Endodermal cell (in vitro differentiated cells): ENCODE measurements at places on chromosomes 7 and 10. TPM values are rescaled to one million over a fixed set of nuclear protein-coding genes. Genes with fewer than 3 reads are reported as not detected.

PEX1 gene
- 32.9 to 34.1 TPM (median 34.0 TPM) in 3 replicates for total RNA-seq

RAPGEF5 gene
- total RNA-seq, result 23.2 to 56.9 TPM (median 26.8 TPM) in 3 replicates

ACTL6B gene
- total RNA-seq, result not detected in 3 replicates

CFAP70 gene
- total RNA-seq, result 0.58 to 0.82 TPM (median 0.61 TPM) in 3 replicates

DGKB gene
- total RNA-seq, result 3.3 to 5.2 TPM (median 4.2 TPM) in 3 replicates

DRGX gene
- total RNA-seq, result not detected in 2 replicates

CLRN3 gene
- not detected in 3 replicates for total RNA-seq

- DNase-seq, result no peak
Observed at GRCh38 chr10:15487376-15487775, 116.3 kb upstream of the FAM171A1 start.

DNA sequence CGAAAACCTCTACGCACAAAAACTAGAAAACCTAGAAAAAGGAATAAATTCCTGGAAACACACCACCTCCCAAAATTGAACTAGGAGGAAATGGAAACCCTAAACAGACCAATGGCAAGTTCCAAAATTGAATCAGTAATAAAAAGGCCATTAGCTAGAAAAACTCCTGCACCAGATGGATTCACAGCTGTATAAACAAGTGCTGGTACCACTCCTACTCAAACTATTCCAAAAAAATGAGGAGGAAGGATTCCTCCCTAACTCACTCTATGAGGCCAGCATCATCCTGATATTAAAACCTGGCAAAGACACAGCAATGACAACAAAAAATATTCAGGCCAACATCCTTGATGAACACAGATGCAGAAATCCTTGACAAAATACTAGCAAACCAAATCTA is 228.2 kb downstream of the CHRM2 start:
- DNase-seq, result no peak

GRCh38 chr10:49359349-49360270 is 36.3 kb downstream of the DRGX start:
- peak; percentile 81 for DNase-seq

- DNase-seq, result no peak
Observed at GRCh38 chr10:110650265-110650668, 6.1 kb downstream of the RBM20 start.

DNA sequence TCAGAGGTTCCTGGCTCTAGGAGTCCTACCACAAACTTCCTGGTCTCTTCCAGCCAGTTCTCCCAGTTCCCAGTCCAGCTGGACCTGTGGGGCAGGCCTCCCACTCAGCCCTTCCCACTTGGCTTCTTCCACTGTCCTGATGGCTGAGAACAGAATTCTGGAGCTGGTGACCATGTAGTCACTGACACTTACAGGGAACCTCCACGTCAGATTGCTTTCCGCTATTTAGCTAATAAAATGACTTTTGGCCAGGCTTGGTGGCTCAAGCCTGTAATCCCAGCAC is 63.5 kb upstream of the ZRANB1 start:
- no peak for DNase-seq

DNA sequence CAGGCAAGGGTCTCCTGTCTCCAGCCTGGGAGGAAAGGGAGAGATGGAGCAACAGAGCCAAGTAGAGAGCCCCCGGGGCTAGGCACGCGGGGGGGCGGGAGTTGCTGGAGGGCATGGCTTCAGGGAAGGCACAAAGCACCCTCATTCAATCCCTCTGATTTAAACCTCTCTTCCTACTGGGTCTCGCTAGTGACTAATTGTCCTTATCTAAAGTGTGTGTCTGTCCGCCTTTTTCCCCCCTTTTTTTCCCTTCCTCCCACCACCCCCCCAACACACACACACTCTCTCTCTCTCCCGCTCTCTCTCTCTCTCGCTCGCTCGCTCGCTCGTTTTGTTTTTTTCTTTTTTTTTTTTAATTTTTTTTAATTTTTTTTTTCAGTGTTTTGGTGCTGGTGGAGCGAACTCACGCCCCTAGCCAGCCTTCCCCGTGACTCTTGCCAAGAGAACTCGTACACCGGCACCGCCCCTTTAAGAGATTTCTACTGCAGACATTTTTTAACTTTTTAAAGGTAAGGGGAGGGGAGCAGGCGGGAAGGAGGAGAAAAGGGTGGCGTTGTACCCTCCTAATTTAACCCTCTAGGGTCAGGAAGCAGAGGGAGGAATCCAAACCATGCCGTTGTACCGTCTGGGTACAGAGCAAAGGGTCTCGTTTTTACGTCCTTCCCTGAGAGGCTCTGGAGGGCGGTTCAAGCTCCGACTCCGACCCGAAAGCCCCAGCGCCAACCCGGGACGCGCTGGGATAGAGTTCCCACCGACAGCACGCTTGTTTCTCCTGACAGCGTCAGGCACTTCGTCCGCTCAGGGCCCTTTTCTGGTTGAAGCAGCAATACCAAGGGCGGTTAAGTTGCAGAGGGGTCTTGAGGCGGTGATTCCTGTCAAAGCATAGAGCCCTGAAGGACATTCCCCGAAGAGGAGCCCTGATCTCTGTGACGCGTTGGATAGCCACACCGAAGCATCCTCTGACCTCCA is at the start of gene HPSE2:
Gene HPSE2, minus strand, starts transcription at position 195 of the 969 bp plus-strand sequence.
- DNase-seq, result peak; percentile 83

- DNase-seq, result no peak
Observed at GRCh38 chr10:128429835-128430513, 303.8 kb upstream of the MKI67 start.

DNA sequence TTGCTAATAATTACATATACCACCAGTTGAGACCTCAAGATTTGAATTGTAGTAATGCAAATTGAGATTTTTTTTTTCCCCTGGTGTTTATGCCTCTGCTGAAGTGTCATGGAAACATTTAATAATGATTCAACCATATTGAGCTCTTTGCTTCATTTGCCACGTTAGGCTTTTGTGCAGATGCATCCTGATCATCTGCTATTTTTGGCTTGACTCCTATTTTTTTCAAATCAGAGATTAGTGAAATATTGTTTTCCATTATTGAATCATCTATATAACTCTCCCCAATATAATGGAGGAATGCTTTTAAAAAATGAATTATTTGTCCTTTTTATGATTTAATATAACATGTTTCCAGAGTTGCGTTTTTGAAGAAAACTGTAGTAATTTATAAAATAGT is 115.1 kb downstream of the SRI start:
- no peak for DNase-seq

DNA sequence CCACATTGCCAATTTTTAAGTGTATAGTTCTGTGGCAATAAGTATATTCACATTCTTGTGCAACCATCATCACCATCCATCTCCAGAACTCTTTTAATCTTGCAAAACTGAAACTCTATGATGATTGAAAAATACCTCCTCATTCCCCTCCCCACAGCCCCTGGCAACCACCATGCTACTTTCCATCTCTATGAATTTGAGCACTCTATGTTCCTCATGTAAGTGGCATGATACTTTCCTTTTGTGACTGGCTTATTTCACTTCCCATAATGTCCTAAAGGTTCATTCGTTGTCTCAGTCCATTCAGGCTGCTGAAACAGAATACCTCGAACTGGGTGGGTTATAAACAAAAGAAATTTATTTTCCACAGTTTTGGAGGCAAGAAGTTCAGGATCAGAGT is 23.4 kb upstream of the EGR2 start:
- DNase-seq, result no peak

DNA sequence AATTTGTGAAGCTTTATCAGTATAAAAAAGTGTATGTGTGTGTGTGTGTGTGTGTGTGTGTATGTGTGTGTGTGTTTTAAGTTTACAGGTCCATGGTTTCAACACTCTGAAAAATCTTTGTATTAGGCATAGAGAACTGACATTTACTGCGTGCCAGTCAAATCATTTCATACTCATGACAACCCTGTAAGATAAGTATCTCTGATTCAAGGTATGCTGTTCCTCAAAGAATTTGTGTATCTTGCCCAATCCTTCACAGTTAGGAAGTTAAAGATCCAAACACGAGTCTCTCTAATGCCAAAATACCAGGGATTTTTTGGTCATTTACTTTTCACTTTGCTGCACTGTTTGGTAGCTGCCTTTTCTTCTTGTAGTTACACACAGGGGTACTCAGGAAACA is 1121.3 kb upstream of the AUTS2 start:
- no peak for DNase-seq

GRCh38 chr10:119702583-119702982 is 23.3 kb upstream of the INPP5F start:
- DNase-seq, result no peak

DNA sequence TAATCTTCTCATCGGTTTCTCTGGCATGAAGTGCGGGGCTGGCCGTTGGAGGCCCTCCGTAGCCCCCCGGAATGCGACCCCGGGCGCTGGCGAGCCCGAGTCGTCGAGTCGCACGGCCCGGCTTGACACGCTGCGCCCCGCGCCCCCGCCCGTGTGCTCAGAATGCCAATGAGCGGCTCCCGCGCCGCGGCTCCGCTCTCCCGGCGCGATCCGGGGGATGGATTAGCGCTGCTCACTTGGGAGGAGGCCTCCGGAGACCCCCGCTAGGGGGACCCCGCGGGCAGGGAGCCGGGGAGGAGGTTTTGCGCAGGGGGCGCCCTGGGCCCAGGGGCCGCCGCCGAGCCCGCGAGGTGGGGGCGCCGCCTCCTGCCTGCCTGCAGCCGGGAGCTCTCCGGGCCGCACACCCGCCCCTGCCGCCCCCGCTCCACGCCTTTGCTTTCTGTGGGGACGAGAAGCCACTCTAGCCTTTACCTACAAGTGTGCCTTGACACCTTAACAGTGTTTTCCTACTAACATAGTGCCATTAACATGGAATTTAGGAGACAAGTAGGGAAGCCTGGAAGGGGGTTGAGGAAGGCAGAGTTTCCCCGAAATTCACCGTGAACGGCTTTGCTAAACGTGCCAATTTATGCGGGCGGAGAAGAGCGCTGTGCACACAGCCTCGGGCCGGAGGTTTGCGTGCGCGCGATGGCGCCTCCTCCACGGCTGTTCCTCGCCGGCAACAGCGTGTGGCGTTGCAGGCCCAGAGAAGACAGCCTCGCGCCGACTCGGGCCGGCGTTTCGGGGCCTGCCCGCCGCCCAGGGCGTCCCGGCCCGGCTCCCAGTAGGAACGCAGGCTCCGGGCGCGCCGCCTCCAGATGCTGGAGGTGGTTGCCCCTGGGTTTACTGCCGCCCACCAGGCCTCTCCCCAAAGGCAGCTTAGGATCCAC is 7.1 kb downstream of the SHH start:
- peak; percentile 95 for DNase-seq

DNA sequence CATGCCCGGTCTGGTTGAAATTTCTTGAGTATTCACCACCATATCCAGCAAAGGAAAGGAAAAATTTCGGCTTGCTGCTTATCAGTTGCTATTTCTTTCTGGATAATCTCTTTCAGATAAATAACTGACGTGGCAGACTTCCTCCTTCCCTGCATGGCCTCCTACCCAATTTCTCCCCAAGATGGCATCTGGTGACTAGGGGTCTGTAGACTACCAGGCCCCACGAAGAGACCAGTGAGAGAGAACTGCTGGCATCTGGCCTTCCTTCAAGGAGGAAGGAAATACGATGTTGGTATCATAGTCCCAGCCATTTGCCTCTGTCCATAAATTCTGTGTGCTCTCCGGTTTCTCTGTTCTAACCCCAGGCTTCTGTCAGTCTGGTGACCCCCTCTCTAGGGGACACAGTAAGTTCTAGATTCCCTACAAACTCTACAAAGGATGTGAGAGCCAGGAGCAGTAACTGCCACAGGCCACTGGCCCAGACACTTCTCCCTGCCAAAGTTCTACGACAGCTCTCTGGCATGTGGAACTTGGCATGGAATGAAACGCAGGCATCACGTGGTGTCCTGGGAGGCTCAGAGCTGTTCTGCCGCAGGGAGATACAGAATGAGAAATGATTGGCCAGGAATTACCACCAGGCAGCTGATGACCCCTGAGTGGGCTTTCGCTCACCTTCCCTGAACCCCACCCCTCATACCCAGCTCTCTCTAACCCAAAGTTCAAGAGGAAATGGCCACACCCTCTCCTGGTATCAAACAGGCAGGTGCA is 30.0 kb upstream of the MSRB2 start:
- no peak for DNase-seq

DNA sequence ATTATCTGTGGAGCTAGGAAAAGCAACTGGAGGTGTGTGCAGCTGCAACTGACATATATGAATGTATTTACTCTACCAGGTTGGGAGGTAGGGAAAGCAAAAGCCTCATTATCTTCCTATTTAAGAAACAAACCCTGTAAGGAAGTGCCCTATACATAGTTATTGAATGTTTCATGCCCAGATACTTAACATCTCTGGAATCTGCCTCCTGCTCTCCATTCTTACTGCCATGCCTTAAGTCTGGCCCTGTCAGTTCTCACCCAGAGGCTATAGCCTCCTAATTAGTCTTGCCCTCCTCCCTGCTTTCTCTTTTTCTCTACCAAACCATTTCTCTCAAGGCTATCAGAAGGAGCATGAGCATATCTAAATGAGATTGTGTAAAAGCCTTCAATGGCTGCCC is 542.6 kb upstream of the LRRN3 start:
- no peak for DNase-seq

- DNase-seq, result peak; percentile 30
Observed at GRCh38 chr10:131700506-131700905, 200.3 kb upstream of the PPP2R2D start.

DNA sequence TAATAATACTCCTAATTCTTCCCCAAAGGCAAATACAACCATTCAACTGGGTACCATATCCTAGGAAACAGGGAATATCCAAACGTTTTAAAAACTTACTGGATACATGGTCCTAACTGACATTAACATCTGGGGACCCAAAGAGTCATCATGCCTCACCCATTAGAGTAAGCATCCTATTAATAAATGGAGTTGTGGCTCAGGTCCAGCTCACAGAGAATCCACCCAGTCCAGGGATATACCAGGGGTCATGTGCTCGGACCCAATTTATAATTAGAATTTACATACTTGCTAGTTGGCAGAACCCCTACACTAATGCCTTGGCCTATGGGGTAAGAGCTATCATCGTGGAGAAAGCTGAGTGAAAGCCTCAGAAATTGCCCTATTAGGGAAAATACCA is 670.0 kb downstream of the XPNPEP1 start:
- DNase-seq, result no peak

GRCh38 chr7:130650611-130651120 is 17.9 kb downstream of the COPG2 start:
- no peak for DNase-seq

DNA sequence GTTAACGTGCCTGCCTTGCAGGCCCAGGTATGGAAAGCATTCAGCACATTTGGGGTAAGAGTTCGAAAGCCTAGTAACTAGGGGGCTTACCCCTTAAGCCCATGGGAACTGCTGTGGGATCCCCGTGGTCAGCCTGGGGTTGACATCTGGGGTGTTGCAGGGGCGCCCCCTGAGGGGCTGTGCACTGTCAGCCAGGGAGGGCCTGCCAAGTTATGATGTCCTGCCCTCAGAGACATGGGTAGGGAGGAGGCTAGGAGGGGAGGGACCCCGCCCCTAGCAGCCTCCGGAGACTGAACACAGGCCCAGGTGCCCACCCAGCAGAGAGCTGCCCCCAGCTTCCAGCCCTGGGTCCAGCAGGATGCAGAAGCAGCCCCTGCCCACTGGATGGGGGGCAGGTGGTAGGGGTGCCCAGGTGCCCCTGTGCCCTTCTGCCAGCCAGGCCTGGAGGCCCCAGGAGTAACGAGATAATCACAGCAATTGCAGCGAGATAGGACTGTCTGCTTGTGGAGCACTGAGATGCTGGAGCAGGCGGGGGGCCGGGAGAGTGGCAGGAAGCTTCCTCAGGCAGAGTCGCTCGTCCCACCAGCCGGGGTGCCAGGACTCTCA is 153.3 kb downstream of the UBE2H start:
- DNase-seq, result peak; percentile 52
